Astrocyte (in vitro differentiated cells and primary cell): ENCODE measurements at places on chromosomes 4 and X. TPM values are rescaled to one million over a fixed set of nuclear protein-coding genes. Genes with fewer than 3 reads are reported as not detected.

Gene NOX1
- total RNA-seq: not detected in 2 replicates

Gene CT47C1
- total RNA-seq: not detected in 2 replicates

Gene PPARGC1A
- 0.48 and 0.53 TPM in 2 replicates for total RNA-seq

Gene PFKFB1
- total RNA-seq: 0.34 TPM in 1 of 2 replicates, not detected in the other

Gene ADGRG4
- 0.14 and 0.19 TPM in 2 replicates for total RNA-seq

Gene F11
- total RNA-seq: not detected in 2 replicates

Gene DKK2
- 2.1 and 3.3 TPM in 2 replicates for total RNA-seq

Gene SPP1
- 153 and 217 TPM in 2 replicates for total RNA-seq

Gene DGKK
- 0.05 TPM in 1 of 2 replicates, not detected in the other for total RNA-seq

Gene AGTR2
- not detected in 2 replicates for total RNA-seq

Gene RIPPLY1
- total RNA-seq: not detected in 2 replicates

Gene NXF2B
- not detected in 2 replicates for total RNA-seq

Gene CFAP47
- not detected in 2 replicates for total RNA-seq

Gene MYOZ2
- total RNA-seq: 0.24 and 1.1 TPM in 2 replicates

Gene HERC5
- total RNA-seq: 23.0 and 27.3 TPM in 2 replicates
